ENCODE measurements at places on chromosomes 5 and 9.

DNA sequence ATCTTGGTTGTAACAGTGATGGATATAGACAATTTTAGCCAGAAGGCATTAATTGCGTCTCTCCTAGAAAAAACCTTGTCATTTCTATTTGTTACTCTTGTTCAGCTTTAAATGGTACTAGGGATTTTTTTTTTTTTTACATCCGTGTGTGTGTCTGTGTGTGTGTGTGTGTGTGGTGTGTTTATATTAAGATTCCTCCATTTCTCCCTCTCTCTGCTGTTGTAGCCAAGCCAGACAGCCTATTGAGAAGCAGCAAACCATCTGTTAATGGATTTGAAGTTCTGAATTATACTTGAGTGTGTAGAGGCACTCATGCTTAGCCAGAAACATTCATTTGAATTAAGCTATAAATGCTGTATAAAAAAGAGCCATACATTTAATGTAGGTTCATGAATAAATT is 72.3 kb downstream of the SLF1 start:
- no peak for DNase-seq

DNA sequence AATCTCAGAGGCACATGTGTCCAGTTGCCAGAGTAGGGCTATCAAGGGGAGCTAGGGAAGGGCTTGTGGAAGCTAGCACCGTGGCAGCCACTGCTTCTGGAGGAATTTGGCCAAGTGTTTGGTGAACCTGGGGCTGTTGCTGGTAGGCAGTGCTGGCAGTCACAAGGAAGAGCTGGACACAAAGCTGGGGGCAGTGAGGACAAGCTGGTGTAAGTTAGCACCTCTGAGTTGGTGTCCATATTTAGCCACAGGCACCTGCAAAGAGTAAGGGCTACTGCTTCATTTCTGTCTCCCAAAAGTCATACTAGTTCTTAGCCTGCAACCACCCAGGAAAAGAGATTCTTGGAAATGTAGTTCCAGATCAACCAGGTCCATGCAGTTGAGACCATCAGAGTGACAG is 359.4 kb downstream of the CSNK1G3 start:
- DNase-seq = no peak

- peak; percentile 55 for DNase-seq
Observed at GRCh38 chr9:129863059-129863690, 27.9 kb downstream of the USP20 start.

GRCh38 chr5:170006021-170006420 is 25.7 kb upstream of the INSYN2B start:
- DNase-seq = no peak

- DNase-seq = no peak
Observed at GRCh38 chr5:26700759-26701384, 337.5 kb downstream of the CDH9 start.

DNA sequence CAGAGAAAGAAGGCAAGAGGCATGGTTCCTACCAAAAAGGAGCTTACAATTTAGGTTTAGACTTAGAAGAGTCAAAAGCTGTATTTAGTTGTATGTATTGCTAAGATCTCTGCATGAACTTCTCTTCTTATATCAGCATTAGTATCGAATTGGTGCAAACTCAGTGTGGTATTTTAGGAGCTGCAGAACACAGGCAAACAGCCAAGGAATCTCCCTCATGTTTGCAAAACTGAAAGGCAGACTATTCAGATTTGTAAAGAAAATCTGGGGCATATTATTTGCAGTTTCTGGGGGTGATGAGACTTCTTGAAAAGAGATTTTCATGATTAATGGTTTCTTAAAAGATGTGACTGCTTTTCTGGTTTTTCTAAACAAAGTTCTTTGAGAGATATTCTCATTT is 252.7 kb downstream of the CEMIP2 start:
- DNase-seq = no peak

- no peak for DNase-seq
Observed at GRCh38 chr5:168472329-168472728, 13.9 kb upstream of the RARS1 start.

GRCh38 chr9:135215571-135216161 is 128.2 kb downstream of the OLFM1 start:
- DNase-seq = no peak

- DNase-seq = no peak
Observed at GRCh38 chr5:150245111-150245789, 44.3 kb downstream of the CAMK2A start.

DNA sequence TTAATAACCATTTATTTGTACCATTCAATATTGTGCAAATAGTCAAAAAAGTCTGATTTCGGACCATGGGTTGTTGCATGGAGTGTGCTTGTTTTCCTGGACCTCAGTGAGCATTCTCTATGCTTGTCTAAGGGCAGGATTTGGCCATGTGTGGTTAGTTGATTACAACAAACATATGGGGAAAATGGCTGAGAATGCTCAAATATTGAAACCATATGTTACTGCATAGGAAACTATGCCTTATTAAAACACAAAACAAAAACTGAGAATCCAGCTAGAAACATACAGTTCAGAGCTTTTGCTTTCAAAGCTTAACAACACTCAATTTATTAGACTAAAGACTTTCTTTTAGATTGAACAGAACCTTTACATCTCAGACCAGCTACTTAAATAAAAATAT is 928.3 kb downstream of the NR2F1-AS1 start:
- no peak for DNase-seq

DNA sequence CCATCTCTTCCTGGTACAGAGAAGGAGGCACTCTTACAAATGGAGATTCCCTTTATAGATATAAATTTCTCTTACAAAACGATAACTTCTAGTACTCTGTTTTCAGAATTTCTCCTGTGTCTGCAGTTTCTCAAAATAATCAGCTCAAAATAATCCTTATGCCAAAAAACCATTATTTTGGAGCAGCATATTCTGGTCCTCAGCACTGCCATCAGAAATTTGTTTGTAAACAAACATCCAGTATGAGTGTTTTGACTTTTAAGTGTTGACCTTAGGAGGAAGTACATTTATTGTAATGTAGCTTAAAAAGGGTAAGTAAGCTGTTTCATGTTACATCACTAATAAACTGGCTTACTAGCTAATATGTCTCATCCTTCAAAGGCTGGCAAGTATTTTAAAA is 52.8 kb upstream of the SNAPC3 start:
- no peak for DNase-seq

DNA sequence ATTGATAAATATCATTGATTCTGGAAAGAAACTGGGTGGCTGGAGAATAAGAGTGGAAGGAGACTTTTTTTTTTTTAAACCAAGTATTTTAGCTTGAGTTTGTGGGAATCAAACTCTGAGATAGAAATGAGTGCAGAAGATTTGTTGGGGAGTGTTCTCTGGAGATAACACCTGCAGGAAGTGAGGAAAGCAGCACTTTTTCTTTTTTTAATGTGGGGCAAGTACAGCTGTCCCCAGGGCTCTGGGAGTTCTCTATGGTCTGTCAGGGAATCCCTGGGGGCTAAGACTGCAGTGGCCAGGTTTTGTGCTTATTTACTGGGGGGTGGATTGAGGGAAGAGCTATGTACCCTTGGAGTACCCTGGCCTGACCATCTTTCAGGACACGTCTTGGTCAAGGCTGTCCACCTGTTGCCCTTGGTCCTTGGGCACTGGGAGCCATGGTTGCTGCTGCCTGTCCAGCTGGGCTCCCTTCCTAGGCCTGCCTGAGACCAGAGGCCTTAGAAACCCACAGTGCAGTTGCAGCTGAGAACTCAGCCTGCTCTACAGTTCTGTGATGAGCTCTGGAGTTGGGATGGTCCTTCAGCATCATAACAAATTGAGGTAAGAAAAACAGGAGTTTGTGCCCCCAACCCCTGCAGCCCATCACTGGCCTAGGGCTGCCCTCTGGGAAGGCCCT is 85.8 kb downstream of the PHAX start:
- DNase-seq = no peak

- DNase-seq = no peak
Observed at GRCh38 chr5:170545313-170545712, 41.5 kb downstream of the KCNIP1 start.

GRCh38 chr5:154945695-154946301 is 4.9 kb downstream of the MRPL22 start:
- no peak for DNase-seq

GRCh38 chr5:143131972-143132371 is 271.5 kb downstream of the NR3C1 start:
- DNase-seq = no peak

DNA sequence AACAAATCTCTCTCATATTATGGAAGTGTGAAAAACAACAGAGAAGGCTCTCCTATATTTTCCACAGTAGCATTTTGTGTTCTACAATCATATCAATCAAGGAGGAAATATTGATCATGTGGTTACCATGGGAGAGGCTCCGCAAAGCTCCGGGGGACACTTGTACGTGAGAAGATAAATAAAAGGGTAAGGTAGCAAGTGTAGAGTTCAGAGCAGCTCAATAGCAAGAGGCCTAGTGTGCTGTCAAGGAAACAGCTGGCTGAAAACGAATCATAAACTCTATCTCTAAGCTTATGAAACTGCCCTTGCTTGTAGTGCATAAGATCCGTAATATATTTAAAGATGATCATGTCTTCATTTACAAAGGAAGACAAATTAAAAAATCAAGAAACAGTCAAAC is 57.5 kb downstream of the CDH18 start:
- no peak for DNase-seq

GRCh38 chr5:127878174-127878750 is 175.1 kb downstream of the CCDC192 start:
- no peak for DNase-seq

- DNase-seq = no peak
Observed at GRCh38 chr9:27595733-27596132, 22.5 kb upstream of the C9orf72 start.

- no peak for DNase-seq
Observed at GRCh38 chr5:106964132-106964531, 706.6 kb downstream of the EFNA5 start.

DNA sequence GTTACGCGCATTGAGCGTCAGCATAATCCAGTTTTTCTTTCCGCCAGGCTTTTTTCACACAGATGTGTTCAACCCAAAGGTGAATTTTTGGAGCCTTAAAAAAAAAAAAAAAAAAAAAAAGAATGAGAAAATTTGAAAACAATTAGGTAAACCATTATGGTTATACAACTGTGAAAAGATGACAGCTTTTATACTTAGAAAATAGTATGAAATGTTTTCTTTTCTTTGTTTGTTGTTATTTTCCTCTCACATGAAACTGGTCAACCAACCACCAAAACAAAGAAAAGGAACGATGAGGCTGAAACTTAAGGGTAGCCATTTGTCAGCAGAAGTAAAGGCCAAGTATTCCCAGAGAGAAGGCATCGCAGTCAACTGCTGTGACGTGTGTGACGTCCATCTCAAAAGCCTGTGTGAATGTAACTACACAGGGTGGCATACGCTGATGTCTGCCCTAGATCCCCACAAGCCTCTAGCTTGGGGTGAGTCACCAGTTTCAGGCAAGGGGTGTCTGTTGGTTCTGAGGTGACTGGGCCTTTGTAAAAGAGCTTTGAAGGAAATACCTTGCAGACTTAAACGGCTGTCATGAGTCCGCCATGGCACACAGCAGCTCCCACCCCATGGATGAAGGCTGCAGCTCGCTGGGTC is 182.9 kb downstream of the AOPEP start:
- no peak for DNase-seq

DNA sequence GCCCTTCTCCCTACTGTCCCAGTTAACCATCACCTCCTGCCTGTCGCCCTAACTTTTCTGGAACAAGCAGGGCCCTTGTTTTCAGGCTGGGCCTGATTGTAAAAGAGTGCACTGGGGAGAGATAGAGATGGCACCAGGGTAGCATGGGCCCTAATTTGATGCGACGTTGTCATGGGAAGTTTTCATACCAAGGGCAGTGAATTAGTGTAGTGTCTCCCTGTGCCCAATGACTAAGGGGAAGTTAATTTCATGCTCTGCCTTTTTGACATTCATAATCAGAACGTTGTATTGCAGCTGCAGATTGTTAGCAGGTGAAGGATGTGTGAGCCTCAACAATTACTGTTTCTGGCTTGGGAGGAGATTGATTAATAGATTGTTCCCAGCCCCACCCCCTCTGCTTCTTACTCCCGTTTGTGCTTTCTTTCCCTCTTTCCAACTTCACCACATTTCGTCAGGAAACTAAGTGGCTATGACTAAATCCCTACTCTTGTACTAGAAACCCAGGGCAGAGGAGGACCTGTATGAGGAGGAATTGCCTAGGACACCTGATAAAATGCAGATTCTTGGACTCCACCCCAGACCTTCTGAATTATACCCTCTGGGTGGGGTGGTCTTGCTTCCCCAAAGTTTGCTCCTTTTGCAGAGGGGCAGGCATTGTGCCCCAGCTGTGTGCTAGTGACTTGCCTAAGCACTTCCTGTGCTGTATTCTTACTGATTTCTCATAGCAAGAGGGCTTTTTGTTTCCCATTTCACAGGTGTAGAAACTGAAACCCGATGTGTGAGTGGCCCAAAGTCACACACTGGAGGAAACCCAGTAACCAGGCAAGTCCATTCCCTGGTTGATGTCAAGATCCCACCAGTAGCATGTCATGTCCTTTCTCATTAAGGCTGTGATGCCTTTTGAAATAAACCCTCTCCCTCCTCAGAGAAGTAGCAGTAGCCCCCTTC is 56.3 kb downstream of the DAB2IP start:
- no peak for DNase-seq

DNA sequence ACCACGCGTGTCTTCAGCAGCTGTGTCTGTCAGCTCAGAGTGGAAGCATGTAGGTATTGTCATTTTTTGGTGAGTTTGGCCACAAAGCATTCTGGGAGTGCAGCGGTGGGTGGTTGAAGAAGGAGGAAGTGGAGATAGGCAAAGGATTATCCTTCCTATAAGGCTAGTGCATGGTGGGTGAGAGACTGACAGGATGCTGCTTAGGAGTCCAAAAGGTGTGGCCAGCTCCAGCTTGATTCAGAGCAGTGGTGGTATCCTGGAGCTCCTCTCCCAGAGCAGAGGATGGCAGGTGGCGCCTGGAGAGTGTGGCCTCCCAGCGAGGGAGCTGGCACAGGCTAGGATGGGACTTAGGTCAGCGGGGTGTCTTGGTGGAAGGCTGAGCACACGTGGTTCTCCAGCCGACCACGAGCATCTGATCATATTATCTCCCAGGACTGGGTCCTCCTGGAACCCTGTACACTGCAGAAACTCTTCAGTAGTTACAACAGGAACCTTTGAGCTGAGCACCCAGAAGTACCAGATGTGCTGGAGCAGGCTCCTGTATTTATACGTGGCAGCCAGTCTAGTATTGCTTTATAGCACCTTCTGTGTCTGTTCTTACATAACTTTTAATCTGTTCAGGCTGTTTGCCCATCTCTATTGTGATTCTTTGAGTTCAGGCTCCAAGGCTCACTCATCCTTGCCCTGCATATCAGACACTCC is 29.6 kb downstream of the MAML1 start:
- no peak for DNase-seq

- no peak for DNase-seq
Observed at GRCh38 chr5:145157841-145158240, 677.3 kb downstream of the PRELID2 start.

Data from stimulated activated CD8-positive, alpha-beta memory T cell treated with anti-CD3 and anti-CD28 coated beads, Interleukin-2, amount 100 ng/mL, for 1 hour (primary cell).